ENCODE measurements at places on chromosomes 13 and 19.

DNA sequence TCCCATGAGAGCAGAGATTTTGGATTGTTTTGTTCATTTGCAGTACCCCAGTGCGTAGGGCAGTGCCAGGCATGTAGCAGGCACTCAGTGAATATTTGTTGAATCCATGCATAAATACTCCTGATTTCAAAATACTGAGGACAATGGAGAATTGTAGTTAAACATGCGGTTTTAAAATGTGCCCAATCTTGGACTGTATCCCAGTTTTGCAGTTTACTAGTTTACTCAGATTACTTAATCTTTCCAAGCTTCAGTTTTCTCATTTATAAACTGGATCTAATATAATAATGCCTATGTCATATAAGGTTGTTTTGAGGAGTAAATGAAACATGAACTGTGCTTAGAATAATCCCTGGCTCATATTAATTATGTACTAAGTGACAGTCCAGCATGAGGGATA, 39.0 kb downstream of the RCBTB2 start:
- H3K36me3 ChIP-seq = peaks cover 8% of the 10 kb centered on the region
- no peak overlapping the region for H3K27ac ChIP-seq

GRCh38 chr19:7654401-7654800, 14.4 kb upstream of the RETN start:
- no peak overlapping the region for H3K27ac ChIP-seq
- H3K4me3 ChIP-seq = no peak overlapping the region
- H3K27me3 ChIP-seq = no peaks in the 10 kb centered on the region
- peaks cover 11% of the 10 kb centered on the region for H3K4me1 ChIP-seq
- no peaks in the 10 kb centered on the region for H3K36me3 ChIP-seq
- no peak for DNase-seq

GRCh38 chr19:38473201-38473600, 39.7 kb downstream of the RYR1 start:
- H3K27ac ChIP-seq = no peak overlapping the region
- peaks cover 10% of the 10 kb centered on the region for H3K27me3 ChIP-seq
- H3K36me3 ChIP-seq = no peaks in the 10 kb centered on the region
- H3K4me1 ChIP-seq = no peaks in the 10 kb centered on the region
- no peak for DNase-seq

- H3K27me3 ChIP-seq = peaks cover 10% of the 10 kb centered on the region
- no peak overlapping the region for H3K27ac ChIP-seq
- H3K36me3 ChIP-seq = no peaks in the 10 kb centered on the region
- peaks cover 20% of the 10 kb centered on the region for H3K4me1 ChIP-seq
Observed at GRCh38 chr19:55092423-55093318, 17.0 kb downstream of the EPS8L1 start.

DNA sequence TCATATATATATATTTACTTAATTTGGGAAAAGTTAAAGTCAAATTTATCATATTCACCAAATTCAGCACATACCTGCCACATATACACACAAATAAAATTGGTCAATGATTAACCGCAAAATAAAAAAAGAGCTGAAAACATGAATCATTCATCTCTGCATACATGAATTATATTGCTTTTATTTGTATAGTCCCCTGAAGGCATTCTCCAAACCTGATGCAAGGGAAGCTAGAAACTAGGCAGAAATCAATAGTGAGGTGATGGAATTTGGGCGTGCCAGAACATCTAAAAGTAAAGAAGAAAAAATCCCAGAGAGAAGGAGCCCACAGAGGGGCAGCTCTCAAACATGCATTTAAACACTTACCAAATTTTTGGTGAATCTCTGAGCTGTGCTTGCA, 60.1 kb downstream of the UFM1 start:
- no peaks in the 10 kb centered on the region for H3K27me3 ChIP-seq
- H3K4me1 ChIP-seq = no peaks in the 10 kb centered on the region
- no peak overlapping the region for H3K4me3 ChIP-seq
- no peak overlapping the region for H3K27ac ChIP-seq
- no peaks in the 10 kb centered on the region for H3K36me3 ChIP-seq

DNA sequence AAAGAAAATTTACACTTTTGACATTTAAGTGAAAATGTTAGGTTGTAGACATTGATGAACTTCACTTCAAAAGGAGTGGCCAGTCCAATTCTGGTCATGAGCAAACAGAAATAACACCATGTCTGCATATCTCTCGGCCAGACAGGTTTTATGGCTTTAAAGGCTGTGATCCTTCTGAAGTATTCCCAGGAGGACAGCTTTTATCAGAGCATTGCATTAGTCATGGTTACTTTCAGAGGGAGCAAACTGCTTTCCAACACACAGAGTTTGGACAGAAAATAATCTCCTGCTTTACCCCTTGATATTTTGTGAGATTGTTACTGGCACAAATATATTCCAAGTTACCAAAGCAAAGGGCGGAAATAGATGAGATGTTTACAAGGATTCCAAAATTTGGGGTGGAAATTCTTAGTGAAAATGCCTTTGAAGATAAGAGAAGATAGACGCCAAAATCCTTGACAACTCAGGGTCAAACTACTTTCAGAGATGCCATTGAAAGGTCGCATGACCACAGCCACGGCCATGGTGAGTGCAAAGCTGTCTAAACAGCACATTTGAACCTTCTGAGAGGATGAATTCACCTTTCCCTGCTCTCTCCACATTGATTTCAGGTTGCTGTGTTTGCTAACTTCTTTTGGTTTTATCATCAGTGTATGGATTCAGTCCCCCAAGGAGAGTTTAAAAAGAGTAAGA, 584.5 kb upstream of the SGCG start:
- no peaks in the 10 kb centered on the region for H3K36me3 ChIP-seq
- H3K4me1 ChIP-seq = no peaks in the 10 kb centered on the region
- no peak for DNase-seq
- no peak overlapping the region for H3K27ac ChIP-seq
- no peak overlapping the region for H3K4me3 ChIP-seq

- H3K4me1 ChIP-seq = peaks cover 8% of the 10 kb centered on the region
- H3K27me3 ChIP-seq = peaks cover 5% of the 10 kb centered on the region
- no peak for DNase-seq
- no peak overlapping the region for H3K27ac ChIP-seq
Observed at GRCh38 chr19:15129856-15130585, 22.8 kb downstream of the SYDE1 start.

DNA sequence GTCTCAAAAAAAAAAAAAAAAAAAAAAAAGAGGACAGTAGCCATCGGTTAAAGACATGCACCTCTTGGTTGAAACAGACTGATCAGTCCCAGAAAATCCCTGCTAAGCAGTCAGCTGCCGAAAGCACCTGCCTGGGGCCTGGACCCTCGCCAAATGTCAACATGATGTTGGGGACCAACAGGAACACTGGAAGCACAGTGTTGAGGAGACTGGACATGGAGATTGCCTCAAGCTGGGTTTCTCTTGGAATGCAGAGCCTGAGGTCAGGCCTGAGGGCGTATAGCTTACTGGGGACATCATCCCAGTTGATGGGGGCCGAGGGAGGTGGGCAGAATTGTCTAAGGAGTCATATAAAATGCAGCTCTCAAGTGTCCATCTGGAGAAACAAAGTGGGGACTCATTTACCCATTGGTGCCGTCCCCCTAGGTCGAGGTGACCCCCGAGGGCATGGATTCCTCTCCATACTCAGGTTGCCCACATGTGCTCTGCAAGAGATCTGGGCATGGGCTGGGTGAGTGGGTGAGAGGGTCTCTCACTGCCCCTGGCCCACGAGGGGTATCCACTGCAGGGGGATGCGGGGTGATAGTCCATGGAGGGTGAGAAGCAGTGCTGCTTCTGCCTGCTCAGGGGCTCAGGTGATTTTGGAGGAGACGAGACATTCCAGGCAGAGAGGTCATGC, 164.5 kb downstream of the URI1 start:
- no peak overlapping the region for H3K4me3 ChIP-seq
- no peak overlapping the region for H3K27ac ChIP-seq
- H3K36me3 ChIP-seq = no peaks in the 10 kb centered on the region

DNA sequence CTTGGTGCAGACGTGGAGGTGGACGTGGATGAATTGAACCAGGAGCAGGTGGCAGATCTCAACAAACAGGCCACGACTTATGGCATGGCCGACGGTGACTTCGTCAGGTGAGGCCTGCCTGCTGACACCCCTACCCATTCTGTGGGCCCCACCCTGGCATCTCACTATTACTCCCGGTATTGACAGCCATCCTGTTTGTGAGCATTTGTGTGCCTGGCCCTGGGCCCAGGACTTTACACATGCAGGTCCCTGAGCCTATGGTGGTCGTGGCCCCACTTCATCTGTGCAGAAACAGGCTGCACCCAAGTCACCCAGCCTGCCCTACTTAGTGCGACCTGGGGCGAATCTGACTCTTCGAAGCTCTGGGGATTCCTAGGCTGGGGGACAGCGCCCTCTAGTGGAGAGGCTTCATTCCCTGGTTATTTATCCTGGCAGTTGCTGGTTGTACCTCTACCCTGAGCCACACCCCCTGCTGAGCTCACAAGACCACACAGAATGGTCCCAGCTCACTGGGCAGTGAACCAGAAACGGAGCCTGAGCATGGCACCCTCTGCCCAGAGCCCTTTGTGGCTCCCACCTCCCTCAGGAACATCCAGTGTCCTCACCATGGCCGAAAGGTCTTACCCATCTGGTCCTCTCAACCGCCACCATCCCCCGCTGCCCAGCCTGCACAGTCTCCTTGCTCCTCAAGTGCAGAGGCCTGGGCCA, 16.9 kb downstream of the ZNF296 start:
- peaks cover 5% of the 10 kb centered on the region for H3K36me3 ChIP-seq
- H3K27me3 ChIP-seq = no peaks in the 10 kb centered on the region
- peaks cover 5% of the 10 kb centered on the region for H3K4me1 ChIP-seq
- H3K4me3 ChIP-seq = no peak overlapping the region
- peak; percentile 80 for DNase-seq

GRCh38 chr19:18020212-18021085, 12.5 kb downstream of the ARRDC2 start:
- peak overlapping the region; percentile 91 for H3K27ac ChIP-seq
- no peak for DNase-seq
- H3K4me1 ChIP-seq = peaks cover 47% of the 10 kb centered on the region
- peak overlapping the region; percentile 74 for H3K4me3 ChIP-seq
- no peaks in the 10 kb centered on the region for H3K27me3 ChIP-seq

DNA sequence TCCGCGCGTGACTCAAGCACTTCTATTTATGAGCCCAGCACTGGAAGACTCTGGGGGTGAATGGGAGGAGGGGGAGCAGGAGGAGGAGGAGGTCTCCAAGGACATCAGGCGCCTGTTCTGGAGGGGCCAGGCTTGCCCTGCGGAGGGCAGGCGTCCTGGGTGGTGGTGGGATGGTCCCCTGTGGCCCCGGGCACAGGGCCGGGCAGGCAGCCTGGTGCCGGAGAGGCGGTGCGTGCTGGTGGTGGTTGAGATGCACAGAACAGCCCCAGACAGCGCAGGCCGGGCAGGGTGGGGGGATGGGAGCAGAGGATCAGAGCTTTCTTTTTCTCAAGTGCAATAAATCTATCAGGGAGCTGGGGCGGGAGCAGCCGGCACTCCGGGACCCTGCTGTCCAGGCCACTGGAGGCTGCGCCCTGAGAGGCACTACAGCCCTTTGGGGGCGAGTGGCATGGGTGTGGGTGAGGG, 14.0 kb downstream of the NKPD1 start:
- no peaks in the 10 kb centered on the region for H3K27me3 ChIP-seq
- no peak for DNase-seq
- no peaks in the 10 kb centered on the region for H3K36me3 ChIP-seq
- H3K4me3 ChIP-seq = no peak overlapping the region

DNA sequence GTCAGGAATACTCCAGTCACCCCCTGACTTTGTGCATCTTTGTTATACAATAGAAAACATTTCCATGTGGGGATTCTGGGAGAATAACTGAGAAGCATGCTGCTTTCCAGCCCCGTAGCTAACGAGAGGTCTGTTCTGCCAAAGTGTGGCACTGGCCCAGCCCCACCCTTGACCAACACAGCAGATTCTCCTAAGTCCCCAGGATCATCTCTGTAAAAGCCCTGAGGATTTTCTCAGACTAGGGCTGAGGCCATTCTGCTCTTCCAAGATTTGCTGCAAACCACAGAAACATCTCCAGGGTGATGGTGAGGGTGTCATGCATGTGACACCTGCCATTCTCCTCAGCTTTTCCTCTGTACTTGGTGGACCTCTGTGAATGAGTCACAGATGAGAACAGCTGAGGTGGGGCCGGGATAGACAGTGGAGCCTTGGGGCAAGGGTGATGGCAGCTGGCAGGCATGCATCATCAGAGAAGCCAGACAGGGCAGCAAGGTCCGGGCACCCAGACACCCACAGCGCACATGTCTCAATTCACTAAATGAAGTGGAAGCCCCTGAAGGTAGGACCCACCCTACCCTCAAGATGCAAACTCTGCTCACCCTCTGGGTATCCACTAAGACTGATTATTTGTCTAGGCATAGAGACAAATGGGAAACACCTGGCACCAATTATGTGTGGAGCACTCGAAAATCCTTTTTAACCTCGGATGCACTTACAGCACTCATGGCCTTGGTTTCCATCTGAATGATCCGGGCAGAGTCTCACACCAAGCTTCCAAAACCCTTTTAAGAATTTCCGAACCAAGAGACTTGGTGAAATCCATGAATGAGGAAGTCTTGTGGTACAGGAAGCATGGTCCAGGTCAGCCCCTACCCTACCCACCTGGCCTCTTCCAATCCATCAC, 20.1 kb upstream of the DOCK9 start:
- H3K27ac ChIP-seq = no peak overlapping the region
- H3K36me3 ChIP-seq = no peaks in the 10 kb centered on the region
- H3K4me1 ChIP-seq = peaks cover 40% of the 10 kb centered on the region
- no peak for DNase-seq

Data from natural killer cell treated with Interleukin-12 subunit alpha and Interleukin-12 subunit beta and Interleukin-15 and Interleukin-18, amount 100 ng/mL, for 72 hours (primary cell).